C1 segment of cervical spinal cord (tissue), 14 donors: ENCODE measurements at places on chromosomes 3 and 15.

- DNase-seq, result no peak
These were observed 38.5 kb downstream of the MAP3K13 start for GRCh38 chr3:185401319-185401955.

DNA sequence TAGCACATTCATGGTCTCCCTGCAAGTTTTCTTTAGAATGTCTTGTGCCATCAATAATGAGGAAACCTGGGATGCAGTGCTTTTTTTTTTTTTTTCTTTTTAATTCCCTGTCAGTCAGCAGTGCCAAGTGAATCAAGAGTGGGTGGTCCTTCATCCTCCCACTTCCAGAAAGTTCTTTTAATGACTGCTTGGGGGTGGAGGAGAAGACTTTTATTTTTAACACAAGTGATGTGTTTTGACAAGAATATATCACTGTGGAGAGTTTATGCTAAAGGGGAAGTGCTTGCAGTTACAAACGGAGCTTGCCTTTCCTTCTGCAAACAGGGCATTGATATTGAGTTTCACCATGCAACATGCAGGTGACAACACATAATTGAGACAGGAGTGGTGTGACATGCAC, 69.7 kb downstream of the CACNA2D3 start:
- DNase-seq, result no peak

DNA sequence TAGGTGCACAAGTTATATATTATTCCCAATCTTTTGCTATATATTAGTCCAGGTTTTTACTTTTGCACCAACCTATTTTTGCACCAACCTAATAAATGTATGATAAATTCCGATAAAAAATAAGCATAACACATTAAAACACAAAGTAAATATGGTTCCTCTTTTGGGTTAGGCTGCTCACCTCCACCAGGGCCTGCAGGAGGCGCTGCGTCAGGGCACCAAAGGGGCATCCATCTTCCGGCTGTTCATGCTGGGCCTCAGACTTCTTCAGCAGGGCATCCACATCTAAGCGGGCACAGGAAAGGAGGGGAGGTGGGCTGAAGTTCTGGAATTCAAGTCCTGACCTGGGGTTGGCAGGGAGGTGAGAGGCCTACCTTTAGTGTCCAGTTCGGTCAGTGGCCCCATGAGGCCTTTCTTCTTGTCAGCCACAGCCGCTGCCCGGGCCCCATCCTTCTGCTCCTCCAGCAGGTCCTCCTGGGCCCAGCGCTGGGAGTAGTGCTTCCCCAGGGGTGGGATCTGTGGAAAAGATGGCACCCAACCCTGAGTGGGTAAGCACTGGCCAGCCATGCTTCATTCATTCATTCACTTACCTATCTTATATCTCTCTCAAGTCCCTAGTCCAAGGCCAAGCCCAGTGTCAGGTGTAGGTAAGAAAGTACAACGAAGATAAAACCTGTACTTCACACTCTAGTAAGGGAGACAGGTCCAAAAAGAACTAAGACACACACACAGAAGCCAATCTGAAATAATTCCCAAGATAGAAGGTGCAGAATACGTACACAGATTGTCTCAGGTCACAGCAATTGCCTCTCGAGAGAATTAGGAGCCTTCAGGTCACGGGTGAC, 5.2 kb downstream of the TADA3 start:
- DNase-seq, result no peak

- no peak for DNase-seq
These were observed 42.6 kb downstream of the CD200R1L start for GRCh38 chr3:112804021-112804420.

DNA sequence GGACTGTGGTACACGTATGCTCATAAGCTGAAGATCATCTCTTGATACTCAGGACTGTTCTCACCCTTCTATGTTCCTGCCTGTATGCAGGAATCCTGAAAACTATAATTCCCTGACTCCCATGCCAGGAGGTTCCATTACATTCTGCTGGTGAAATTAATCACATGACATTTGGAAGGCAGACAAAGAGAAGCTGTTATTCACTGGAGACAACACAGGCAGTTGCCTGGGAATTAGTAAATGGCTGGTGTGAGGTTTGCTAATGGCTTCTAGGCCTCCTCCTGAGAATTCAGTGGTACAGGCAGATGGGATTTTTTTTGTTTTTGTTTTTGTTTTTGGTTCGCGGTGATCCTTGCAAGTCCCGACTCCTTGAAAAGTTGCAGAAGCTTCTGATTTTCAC, 91.4 kb downstream of the CTNNB1 start:
- no peak for DNase-seq

DNA sequence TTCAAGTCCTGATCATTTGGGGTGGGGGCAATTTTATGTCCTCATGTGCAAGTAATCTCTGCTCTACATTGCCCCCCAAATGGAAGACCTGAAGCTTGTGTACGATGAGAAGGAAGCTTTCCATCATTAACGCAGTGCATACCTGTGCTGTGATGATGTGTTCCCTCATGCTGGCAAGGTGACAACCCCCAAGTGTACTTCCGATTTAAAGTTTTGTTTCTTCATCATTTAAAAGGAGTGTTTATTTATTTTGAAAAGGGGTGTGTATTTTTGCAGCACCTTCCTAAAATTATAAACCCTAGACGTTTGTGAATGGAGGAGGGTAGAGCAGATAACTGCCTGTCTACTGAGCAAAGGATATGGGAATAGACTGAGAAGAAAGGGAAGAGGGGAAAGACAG, 45.3 kb downstream of the C2CD4A start:
- DNase-seq, result no peak
